ENCODE measurements at places on chromosomes 5 and 9.

GRCh38 chr9:30198463-30199309 is 2185.8 kb upstream of the ACO1 start:
- DNase-seq = no peak

- peak; percentile 82 for DNase-seq
Observed at GRCh38 chr9:106619211-106619610, 243.8 kb upstream of the ZNF462 start.

- no peak for DNase-seq
Observed at GRCh38 chr9:73216100-73216499, 64.4 kb downstream of the ANXA1 start.

DNA sequence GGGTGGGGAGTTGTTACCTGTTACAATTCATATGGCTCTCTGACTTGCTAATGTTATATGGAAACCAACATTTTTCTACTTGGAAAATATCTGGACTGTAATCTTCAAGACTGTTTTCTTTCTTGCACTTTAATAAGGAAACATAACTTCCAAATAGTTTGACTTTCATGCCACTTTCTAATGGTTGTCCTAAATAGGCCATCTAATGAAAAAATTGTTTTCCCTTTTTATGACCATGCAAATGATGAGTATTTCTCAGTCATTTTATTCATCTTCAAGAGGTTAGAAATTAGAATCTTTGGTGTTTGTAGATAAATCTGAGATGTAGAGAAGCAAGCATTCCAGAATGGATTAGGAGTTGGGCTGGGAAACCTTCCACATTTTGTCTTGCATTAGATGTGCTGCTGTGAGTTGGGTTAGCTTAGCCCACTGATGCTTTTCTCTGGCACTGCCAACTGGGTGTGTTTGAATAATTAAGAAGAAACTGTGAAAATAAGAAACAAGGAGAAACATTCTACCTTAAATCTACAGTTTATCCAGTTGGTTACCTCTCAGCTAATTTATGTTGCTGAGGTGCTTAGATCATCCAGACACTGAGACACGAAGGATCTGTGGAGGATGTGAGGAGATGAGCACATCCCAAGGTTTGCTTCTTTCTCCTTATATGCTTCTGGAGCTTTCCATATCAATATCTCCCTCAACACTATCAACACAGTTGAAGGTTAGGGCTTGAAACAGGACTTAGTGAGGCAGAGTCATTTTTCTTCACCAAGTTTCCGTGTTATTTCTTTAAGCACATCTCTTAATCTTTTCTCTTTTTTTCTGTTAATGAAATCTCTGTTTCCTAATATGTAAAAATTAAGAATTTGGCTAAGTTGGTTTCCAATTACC is 2.7 kb downstream of the RASGRF2 start:
- DNase-seq = no peak

GRCh38 chr5:180844432-180844831 is 16.6 kb downstream of the ZFP62 start:
- no peak for DNase-seq

- peak; percentile 8 for DNase-seq
Observed at GRCh38 chr5:42487077-42487476, 63.8 kb downstream of the GHR start.

DNA sequence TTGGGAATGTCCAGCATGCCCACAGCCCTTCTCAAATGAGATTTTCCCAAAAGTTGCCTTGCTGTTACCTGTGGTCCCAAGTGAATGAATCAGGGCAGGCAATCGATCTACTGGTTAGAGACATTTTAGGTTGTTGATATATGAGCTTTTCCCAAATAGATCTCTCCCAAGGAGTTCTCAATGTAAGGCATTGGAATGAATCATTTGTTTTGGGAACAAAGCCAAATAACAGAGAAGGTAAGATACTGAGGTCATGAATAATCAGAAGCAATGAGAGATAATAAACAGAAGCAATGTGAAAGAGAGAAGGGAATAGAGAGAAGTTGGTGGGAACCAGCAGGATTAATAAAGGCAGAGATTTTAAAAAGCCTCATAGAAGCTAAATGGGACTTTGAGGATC is 93.6 kb upstream of the FER start:
- peak; percentile 63 for DNase-seq

DNA sequence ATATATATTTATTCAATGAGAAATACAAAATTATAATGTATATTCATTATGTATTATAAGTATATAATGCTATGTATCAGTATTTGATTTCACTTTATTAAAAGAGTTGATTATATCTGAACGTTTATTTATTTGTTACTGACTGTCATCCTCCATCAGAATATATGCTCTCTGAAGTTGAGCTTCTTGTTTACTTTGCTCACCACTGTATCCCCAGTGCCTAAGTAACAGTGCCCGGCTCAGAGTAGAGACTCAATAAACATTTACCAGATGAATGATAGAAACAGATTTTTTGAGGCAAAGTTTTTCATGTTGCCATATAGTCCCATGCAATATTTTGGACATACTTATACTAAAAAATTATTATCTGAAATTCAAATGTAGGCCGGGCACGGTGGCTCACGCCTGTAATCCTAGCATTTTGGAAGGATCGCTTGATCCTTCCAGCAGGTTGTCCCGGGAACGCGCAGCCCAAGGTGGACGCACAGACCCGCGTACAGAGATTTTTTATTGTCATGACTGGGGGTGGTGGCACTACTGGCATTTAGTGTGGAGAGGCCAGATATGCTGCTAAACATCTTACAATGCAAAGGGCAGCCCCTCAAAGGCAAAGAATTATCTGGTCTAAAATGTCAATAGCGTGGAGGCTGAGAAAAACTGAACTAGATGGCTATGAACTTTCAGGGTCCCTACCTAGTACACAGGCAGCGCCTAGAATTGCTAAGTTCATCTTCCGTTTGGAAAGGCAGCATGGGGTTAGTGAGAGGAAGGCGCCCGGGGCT is 761 bp upstream of the DNAJC25 start:
- no peak for DNase-seq

- DNase-seq = peak; percentile 36
Observed at GRCh38 chr9:108618906-108619550, 236.8 kb downstream of the ACTL7B start.

GRCh38 chr9:129880654-129881546 is 45.6 kb downstream of the USP20 start:
- DNase-seq = no peak

DNA sequence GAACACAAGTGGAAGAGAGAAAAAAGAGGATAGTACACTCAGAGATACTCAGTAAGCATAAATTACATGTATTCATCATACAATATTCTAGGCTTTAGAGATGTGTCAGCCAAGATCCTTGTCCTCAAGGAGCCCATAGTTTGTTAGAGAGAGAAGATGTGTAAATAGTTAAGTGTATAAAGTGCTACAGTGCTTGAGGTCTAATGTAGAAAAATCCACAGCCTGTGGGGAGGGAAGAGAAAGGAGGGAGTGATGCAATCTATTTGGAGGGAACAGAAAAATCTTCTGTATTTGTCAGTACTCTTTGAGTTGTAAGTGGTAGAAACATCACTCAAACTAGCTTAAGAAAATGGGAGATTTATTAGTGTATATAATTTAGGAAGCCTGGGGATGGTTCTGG is 81.9 kb downstream of the PALM2AKAP2 start:
- DNase-seq = no peak

GRCh38 chr5:168401880-168402279 is 84.4 kb upstream of the RARS1 start:
- no peak for DNase-seq

GRCh38 chr5:20636686-20637085 is 648.7 kb upstream of the CDH18 start:
- DNase-seq = no peak

DNA sequence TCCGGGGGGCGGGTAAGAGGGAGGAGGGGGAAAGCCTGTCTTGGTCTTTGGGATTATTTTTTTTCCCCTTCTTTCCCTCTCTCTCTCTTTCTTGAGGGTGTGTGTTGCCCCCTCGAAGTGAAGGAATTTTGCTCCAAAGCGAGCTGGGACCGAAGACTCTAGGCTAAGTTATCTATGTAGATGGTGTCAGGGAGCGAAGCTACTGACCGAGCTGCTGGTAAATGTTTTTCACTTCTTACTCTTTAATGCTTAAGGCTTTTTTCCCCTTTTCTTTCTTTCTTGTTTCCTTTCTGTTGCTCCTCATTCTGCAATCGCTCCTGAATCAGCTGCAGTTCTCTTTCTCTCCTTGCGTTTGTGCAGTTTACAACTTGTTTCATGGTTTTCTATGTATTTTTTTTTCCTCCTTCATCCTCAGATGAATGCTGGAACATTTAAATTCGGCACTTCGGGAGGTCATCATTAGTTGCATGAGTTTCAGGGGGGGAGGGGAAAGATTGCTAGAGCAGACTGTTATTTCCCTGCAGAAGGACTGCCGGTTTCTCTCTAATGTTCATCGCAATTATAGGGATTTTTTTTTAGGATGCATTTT is 1312.0 kb upstream of the WWC1 start:
- no peak for DNase-seq

DNA sequence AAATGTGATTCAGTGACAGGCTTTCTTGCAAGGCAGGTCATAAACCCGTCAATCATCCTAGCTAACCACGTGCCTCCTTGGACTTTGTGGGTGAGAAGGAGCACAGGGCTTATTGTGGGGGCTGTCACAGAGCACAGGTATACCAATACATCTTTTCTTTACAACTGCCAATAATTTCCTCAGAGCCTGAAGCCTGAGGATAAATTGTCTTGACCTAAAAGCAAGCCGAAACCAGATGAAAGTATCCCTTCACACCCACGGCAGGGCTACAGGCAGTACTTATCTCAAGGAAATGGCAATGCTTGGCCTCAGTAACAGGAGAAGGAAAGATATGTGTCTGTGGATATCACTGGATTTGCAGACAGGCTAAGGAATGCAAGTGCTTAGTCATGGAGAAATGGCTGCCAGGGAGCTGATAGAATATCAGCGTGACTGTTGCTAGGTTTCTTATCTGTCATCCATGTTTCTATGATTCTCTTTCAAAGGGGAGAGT is 90.3 kb upstream of the ZNF366 start:
- DNase-seq = peak; percentile 85

GRCh38 chr5:125346316-125346715 is 599.9 kb upstream of the ZNF608 start:
- DNase-seq = no peak

- DNase-seq = peak; percentile 42
Observed at GRCh38 chr9:130183133-130183762, 11.0 kb downstream of the NCS1 start.

DNA sequence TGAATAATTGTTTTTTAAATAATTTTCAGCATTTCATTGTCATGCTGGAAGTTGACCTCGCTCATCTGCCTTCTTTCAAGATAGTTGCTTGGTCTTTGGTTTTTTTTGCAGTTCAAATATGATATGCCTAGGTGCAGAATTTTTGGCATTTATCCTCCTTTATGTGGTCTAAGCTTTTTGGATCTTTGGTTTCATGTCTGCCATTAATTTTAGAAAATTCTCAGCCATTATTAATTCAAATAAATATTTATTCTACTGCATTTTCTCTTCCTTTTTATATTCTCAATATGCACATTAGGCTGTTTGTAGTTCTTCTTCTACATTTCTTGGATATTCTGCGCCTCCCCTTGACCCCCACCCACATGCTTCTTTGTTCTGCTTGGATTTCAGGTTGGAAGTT is 63.6 kb downstream of the PHF2 start:
- no peak for DNase-seq

DNA sequence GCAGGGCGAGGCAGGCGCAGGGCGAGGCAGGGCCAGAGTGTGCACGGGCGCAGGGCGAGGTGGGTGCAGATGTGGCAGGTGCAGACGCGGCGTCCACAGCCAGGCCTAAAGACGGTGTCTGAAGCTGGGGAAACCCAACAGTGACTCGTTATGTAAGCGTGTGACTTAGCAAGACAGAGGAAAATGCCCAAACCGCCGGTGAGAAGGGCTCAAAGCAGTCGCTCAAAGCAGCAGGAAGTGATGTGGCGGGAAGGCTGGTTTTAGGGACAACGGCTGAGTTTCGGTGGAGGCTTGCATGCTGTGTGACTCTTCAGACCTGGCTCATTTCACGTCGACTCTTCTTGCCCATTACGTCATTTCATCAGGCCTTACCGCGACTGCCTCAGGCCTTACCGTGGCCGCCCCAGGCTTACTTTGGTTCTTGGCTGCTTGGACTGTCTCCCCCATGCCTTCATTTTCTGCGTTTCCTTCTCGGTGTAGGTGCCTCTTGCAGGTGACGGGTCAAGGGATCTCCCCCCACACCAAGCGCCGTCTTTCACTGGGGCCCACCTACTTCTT is 50.5 kb upstream of the EXOC3 start:
- DNase-seq = no peak

- peak; percentile 41 for DNase-seq
Observed at GRCh38 chr5:176959051-176959450, 47.5 kb downstream of the UIMC1 start.

DNA sequence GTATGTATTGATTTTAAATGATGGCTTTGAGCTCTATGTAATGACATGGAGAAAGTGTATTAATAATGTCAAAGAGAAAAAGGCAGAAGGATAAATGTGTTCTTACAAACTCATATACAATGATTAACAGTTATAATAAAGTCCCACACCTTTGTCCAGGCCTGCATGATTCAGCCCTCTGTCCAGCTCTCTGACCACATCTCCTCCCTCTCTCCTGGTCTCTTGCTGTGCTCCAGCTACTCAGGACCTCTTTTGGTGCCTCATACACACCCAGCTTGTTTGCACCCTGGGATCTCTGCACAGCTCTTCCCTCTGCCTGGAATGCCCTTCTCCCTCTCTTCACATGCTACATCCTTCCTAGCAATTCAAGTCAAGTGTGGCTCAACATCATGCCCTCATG is 37.5 kb upstream of the DMRT1 start:
- DNase-seq = no peak

DNA sequence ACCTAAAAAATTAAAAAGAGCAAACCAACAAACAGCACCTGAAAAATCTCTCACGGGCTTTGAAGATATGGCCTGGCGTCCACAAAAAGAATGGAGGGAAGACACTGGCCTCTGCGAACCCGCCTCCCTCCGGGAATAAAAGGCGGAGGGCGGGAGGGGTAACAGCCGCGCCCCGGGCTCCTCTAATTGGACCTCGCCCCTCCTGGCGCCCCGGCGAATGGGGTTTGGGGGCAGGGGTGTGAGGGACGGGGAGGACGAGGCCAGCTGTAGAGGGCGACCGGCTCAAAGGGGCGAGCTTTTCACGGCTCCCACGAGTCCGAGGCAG is 753 bp downstream of the FANCC start:
- peak; percentile 64 for DNase-seq

DNA sequence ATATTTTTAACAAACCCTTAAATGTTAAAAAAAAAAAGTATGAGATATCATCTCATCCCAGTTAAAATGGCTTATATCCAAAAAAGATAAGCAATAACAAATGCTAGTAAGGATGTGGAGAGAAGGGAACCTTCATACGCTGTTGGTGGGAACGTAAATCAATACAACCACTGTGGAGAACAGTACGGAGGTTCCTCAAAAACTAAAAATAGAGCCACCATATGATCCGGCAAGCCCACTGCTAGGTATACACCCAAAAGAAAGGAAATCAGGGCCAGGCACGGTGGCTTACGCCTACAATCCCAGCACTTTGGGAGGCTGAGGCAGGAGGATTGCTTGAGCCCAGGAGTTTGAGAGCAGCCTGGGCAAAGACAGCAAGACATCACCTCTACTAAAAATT is 3.0 kb downstream of the MTMR12 start:
- DNase-seq = no peak

GRCh38 chr9:32647671-32648070 is 12.2 kb upstream of the TAF1L start:
- DNase-seq = no peak

DNA sequence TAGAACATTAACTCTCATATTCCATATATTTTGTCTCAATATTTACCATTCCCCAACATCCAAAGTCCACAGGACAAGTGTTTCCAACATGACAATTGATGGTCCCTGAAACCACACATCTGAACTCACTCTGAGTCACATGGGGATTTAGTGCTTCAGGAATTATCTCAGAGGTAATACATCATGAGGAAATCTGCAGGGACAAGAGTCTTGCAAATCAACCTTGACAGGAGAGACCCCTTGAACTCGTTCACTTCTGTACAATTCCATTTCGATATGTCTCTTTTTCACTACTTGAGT is 119.7 kb upstream of the ABCA1 start:
- DNase-seq = peak; percentile 29

All from fibroblast of mammary gland (primary cell).